ENCODE measurements at places on chromosomes 2 and 18.

- no peak for DNase-seq
These were observed 12.7 kb downstream of the ABI2 start for GRCh38 chr2:203340791-203341487.

DNA sequence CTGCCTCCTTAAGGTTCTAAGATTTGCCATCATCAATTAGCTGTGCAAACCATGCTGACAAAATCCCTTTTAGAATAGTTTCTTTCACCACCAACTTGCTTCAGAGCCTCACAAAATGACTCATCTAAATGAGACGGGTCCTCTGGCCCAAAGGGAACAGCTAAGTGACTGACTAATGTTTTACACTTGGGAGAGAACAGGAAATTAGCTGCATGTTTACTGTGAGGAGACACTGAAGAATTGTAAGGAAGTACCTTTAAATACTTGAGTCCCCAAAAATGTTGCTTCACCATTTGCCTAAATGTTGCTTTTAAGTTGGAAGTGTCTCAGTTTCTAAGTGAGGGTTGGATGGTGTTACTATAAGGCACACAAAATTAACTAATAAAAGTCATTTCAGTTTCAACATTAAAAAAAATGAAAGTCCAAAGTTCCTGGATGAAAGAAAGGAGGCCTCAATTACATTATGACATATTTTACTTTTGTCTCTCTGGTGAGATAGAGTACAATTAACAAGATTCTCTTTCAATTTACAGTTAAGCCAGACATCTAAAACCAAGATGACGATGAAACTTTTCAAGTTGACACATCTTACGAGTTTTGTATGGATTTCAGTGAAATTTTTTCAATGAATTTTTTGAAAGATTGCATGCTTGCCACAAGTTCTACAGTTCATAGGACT lies 229.1 kb upstream of the FN1 start:
- DNase-seq: no peak

DNA sequence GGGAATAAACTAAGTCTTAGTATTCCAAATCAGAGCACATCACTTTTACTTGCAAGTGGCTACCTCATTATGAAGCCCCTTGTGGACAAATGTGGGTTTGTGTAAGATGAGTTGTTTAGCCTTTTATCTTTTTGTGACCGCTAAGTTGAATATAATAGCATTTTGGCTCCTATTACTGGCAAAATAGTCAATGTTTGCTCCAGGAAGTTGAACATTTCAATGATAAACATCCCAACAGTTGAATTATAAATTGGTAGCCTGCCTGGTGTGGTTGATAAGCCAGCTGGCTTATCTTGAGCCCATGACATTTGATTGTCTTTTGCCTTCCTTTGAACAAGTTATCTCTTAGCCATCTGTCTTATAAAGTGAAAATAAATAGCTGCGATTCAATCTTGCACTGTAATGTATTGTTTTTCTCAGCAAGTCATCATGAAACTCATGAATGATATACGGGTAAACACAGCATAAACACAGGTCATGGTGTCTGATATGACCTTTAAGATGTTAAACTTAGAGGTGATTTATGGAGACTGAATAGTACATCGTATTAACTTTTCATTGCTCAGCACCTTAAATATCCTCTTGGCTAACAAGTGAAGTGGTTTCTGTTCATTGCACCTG lies 338.4 kb downstream of the SOCS6 start:
- DNase-seq: no peak

DNA sequence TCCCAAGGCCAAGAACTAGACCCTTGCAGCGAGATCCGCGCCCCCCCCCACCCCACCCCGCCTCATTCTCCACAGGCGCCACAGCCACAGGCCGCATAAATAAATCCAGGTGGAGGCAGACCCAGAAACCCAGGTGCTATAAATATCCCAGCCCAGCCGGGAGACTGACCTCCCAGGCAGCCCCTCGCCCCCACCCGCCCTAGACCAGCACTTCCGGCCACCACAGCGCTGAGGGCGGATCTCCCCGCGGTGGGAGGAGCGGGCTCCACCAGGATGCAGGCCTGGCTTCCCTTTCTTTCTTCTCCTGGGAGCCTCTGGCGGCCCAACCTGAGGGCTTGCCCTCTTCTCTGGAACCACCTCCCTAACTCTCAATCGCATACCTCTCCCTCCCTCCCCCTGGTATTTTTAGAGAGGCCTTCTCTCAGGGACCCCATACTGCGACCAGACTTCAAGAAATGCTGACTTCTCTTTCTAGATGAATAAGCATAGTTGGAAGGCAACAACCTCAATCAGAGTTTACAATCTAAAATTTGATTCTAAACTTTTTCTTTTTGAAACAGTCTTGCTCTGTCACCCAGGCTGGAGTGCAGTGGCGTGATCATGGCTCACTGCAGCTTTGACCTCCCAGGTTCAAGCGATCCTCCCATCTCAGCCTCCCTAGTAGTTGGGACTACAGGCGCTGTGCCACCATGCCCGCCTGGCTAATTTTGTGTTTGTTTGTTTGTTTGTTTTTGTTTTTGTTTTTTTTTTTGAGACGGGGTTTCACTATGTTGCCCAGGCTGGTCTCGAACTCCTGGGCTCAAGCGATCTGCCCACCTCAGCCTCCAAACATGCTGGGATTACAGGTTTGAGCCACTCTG lies 55.0 kb downstream of the PKDCC start:
- DNase-seq: no peak

DNA sequence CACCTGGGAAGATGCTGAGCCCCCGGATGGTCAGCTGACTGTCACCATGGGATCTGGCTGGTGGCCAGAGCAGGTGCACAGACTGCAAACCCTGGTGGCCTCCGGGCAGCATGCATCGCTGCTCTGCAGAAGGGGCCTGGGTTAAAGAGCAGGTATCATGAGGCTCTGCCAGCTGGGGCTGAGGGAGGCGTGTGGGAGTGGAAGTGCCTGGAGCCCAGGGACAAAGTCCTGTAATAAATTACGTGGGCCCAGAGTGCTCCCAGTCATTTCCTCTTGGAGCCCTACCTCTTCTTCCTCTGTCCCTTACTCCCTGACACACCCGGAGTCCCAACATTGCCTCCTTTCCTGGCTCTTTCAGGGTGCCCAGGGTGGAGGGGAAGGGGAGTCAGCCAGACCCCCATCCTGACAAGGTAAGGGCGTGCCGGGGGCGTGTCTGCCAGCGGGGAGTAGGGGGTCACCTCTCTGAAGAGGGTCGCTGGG lies at the start of gene MYO7B:
Gene MYO7B, plus strand, starts transcription at position 262 of the 480 bp plus-strand sequence. CDS start 24,040 bp downstream, outside the sequence.
- DNase-seq: no peak

- no peak for DNase-seq
These were observed 922.0 kb upstream of the NRXN1 start for GRCh38 chr2:51953931-51954330.

DNA sequence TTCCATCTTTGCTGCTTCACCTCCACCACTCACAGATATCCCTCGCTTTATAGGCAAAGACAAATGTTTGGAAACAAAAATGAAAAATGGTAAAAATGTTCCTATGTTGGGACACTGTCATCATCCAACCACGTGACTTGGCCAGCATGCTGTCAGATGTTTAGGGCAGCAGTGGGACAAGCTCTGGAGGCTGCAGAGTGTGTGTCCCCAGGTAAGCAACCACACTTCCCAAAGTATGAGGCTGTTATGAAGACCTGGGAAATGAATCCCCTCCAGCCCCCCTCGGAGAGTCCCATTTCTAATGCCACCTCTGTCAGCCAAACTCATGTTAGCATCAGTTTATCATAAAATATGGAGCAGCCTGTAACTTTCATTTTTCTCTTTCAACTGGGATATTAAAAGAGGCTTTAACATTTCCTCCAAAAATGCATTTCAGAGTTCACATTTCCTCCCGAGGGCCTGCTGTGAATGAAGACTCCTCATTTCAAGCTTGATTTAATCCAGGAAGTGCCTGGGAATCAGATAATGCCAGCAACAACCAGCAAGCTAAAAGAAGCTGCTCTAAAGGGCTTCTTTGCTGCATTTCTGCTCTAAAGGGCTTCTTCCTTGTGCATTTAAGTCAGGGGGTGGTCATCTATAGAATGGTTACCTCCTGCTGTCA lies 66.2 kb downstream of the APOB start:
- no peak for DNase-seq

GRCh38 chr2:107582487-107582886 lies 244.2 kb upstream of the RGPD4 start:
- no peak for DNase-seq

GRCh38 chr2:210503725-210504191 lies 27.2 kb upstream of the LANCL1 start:
- no peak for DNase-seq

DNA sequence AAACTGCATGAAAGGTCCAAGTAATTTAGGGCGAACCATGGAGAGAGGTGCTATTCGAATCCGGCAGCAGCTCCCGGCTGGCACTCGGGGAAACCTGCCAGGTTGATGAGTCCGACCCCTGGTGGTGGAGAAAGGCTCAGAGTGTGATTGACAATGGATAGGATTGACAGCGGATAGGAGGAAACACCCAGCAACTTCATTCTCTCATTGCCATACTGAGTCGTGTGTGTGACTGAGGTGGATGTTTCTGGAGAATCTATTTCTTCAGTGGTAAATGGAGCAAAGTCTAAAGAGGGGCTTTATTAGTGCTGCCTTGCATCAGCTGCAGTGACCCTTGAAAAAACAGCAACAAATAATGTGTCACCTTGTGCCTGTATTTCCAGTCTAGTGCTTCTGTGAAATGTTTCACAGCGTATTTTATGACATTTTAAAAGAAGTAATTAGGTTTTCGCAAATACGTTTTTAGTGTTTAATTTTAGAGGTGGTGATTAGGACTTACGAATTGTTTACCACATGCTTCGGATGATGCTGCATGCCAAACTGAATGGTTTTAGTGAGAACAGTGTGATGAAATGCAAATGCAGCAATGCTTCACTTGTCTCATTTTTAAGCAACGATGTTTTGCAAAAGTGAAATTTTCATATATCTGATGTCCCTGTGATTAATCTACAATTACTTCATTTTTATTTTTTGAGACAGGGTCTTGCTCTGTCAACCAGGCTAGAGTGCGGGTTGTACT lies 102.0 kb downstream of the DCDC2C start:
- no peak for DNase-seq

DNA sequence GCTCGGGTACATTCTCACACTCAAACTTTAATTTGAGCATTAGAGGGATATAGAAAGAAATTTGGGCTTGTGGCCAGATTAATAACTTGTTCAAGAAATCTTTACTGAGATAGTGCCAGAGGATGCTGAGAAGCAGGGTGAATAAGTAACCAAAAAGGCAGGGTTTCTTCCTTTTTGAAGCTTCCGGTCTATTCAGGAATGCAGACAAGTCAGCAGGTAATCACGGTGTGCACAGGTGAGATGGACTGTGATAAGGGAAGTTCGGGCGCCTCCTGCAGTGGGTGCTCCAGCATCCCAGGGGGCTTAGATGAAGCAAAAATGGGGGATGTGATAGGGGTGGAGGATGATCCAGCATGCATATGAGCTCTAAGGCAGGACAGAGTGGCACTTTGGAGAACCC lies 44.9 kb upstream of the CYP1B1 start:
- no peak for DNase-seq

GRCh38 chr2:208529796-208530195 lies 123.2 kb downstream of the PTH2R start:
- no peak for DNase-seq

DNA sequence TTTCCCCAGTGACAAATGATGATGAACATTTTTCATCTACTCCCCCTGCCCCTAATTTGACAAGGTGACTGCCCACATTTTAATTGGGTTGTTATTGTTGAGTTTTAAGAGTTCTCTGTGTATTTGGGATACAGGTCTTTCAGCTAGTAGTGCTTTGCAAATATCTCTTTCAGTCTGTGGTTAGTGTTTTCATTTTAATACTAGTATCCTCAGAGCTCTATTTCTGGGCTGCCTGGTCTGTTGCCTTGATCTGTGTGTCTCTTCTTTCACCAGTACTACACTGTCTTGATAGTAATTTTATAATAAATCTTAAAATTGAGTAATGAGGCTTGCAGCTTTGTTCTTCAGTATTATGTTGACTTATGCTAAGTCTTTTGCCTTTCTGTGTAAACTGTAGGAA lies 19.7 kb downstream of the EIF5B start:
- no peak for DNase-seq

DNA sequence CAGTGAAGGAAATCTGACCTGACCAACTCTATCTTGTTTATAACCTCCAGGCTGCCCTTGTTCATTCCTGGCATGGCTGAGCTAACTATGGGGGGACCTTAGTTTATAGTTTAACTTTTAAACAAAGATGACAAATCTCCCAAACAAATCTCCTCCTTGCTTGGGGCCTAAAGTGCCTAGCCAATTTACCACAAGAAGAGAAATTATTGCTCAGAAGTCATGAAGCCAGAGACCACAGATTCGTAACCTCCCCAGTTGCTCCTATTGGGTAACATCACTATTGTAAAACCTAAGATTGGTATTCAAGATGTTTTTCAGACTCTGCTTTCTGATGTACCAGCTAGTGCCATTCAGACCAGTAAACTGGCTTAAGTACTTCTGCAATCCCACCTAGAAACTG lies 649.4 kb upstream of the SLC8A1 start:
- no peak for DNase-seq

DNA sequence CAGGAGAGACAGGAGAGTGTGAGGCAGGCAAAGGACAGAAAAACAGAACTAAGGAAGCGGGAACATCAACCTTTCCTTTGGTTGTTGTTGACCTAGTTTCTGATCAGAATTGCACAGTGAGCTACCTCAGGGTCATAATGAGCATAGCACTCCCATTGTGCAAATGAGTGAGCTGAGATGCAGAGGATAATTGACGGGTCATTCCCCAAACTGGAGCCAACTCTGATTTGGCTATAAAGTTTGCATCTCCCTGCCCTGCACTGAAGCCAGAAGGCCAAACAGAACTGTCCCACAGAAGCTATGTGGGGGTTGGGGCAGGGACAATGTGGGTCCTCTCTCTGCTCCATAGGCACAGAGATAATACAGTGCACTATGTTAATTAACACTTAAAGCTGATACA lies 105.6 kb upstream of the KLHL14 start:
- DNase-seq: no peak

GRCh38 chr2:96625571-96626552 lies 12.2 kb downstream of the KANSL3 start:
- no peak for DNase-seq

DNA sequence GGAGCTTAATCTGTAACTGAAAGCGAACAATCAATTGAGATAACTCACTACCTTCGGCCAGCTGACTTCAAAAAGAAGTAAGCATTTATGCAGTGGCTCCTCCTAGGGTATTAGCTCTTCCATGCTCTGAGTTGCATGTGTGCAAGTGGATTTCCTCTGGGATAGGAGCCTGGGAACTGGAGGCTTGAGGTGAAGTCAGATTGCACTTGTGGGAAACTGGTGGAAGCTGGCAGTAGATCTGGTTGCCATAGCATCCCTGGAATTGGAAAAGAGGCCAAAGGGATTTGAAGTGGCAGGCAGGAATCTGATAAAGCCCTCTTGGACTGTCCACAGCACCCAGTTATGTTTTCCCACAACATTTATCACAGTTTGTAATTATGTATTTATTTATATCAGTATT lies 50.6 kb upstream of the FMNL2 start:
- no peak for DNase-seq

Data from naive thymus-derived CD4-positive, alpha-beta T cell (primary cell).